ENCODE measurements at places on chromosomes 5 and 9.
A peak's percentile ranks its signal among the peaks of the same experiment; 100 is the strongest.

- DNase-seq, result no peak
These were observed 197.8 kb downstream of the PCSK1 start for GRCh38 chr5:96235008-96235910.

- DNase-seq, result no peak
These were observed 11.5 kb downstream of the PDLIM4 start for GRCh38 chr5:132268769-132269551.

GRCh38 chr9:119793218-119793617 lies 424.0 kb upstream of the BRINP1 start:
- DNase-seq, result no peak

DNA sequence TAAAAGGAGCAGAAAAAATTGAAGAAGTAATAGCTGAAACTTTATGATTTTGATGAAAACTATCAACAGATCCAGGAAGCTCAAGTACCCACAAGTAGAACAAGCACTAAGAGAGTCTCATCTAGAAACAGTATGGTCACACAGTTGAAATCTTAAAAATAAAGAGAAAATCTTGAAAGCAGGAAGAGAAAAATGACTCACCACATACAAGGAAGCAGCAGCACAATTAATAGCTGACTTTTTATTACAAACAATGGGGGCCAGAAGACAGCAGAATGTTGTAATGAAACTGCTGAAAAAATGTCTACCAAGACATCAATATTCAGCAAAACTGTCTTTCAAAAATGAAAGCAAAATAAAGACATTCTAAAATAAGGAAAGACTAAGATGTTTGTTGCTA lies 1108.3 kb upstream of the DMAC1 start:
- peak; percentile 40 for DNase-seq

GRCh38 chr9:18493451-18493993 lies 19.6 kb downstream of the ADAMTSL1 start:
- peak; percentile 29 for DNase-seq

GRCh38 chr5:68381909-68382308 lies 166.4 kb downstream of the PIK3R1 start:
- no peak for DNase-seq

- DNase-seq, result peak; percentile 44
These were observed 141.2 kb upstream of the ASTN2 start for GRCh38 chr9:117555964-117556629.

DNA sequence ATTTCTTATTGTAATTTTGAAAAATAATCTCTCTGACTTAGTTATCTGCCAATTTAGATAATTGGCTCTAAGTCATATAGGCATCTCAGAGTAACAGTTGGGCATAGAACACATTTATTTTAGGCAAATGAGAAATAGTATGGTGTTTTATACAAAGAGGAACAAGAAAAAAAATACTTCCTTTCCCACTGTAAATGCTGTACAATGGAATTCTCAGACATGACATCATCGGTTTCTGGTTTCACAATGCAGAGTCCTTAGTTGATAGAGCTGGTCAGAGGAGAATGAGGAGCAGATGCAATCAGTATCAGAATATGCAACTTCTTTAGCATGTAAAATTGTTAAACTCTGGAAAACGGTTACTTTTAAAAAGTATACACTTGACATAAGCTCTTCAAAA lies 49.4 kb downstream of the PLK2 start:
- DNase-seq, result peak; percentile 89

GRCh38 chr5:176611435-176611834 lies 1.5 kb upstream of the GPRIN1 start:
- DNase-seq, result peak; percentile 79

Data from endothelial cell of umbilical vein (primary cell).